T follicular helper cell (primary cell): ENCODE measurements at places on chromosomes 6 and 20.

GRCh38 chr6:32868257-32868788 lies 14.3 kb downstream of the PSMB9 start:
- DNase-seq: peak; percentile 80

DNA sequence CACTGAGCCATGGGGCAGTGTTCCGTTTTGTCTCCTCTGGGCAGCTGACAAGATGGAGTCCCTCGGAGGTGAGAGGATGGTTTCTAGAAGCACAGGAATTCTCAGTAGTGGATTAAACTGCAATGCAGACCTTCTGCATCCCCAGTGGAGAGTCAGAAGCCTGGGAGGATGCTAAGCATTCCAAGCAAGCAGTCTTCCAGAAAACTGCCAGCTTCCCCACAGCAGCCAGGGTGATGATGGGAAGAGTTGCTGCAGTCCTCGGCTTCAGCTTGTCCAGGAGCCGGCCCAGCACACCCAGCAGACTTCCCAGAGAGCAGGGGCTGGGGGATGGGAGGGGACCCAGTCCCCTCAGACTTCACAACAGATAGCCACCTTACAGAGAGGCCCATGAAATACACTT lies 163.6 kb downstream of the LY86 start:
- DNase-seq: no peak

GRCh38 chr6:109879521-109879920 lies 98.6 kb upstream of the GPR6 start:
- no peak for DNase-seq

GRCh38 chr20:17647391-17648314 lies 34.4 kb downstream of the RRBP1 start:
- DNase-seq: no peak

DNA sequence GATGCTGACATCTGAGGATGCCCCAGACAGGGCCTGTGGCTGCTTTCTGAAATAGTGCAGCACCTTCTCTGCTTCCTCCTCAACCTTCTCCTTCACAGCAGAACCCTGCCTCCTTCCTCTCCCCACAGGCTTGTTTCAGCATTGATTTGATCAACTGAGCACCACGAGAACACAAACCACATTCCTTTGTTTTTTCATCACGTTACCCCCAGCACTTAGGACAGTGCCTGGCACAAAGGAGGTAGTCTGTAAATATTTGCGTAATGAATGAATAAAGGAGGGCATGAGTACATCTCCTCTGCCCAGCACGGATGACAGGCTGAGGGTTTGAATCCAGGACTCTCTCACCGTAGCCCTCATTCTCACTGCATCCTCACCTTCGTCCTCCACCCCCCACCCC lies 21.3 kb upstream of the WFDC2 start:
- no peak for DNase-seq

- DNase-seq: no peak
Observed at GRCh38 chr6:43746613-43747102, 23.4 kb upstream of the VEGFA start.

- no peak for DNase-seq
Observed at GRCh38 chr20:24782301-24782700, 166.8 kb upstream of the CST7 start.

DNA sequence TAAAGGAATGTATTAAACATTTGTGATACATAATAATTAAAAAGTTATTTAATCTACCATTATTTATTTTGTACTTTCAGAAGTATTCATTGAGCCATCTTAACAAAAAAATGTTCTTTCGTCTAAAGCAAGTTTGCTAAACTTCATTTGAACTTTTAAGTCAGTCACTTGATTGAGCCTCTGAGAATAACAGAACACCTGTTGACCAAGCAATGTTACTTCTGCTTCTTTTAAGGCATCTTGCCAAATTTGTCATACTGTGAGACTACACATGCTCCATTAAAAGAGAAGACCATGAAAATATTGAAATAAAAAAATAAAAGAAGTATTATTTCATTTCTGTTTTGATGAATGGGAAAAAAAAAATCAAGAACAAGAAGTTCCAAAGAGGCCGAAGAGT lies 141.8 kb upstream of the BMP5 start:
- no peak for DNase-seq

GRCh38 chr20:50904067-50904570 lies 27.1 kb downstream of the ADNP start:
- no peak for DNase-seq

- DNase-seq: no peak
Observed at GRCh38 chr6:150272264-150272975, 96.4 kb upstream of the IYD start.

DNA sequence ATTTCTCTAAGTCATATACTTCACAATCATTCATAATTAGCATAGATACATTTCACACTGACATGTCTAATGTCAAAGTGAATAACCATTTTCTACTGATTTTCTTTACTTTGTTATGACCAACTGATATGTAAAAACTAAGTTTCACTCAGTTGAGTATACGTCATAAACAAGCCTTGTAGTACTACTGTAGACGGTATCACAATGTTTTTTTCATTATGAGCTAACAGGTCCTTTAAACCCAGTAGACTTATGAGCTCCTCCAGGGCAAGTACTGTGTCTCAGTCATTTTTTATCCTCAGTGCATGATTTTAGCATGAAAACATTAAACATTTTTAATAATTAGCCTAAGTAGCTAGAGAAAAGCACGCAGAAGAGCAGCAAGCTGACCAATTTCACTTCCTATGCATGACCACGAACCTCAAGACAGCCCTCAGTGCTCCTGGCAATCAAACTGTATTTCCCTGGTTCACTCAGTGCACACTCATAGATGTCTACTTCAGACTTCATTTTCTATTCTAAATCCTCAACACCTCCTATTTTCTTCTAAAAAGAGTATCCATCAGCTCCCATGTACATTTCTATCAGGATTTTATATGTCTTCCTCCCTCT lies 32.0 kb upstream of the TFAP2D start:
- DNase-seq: no peak

DNA sequence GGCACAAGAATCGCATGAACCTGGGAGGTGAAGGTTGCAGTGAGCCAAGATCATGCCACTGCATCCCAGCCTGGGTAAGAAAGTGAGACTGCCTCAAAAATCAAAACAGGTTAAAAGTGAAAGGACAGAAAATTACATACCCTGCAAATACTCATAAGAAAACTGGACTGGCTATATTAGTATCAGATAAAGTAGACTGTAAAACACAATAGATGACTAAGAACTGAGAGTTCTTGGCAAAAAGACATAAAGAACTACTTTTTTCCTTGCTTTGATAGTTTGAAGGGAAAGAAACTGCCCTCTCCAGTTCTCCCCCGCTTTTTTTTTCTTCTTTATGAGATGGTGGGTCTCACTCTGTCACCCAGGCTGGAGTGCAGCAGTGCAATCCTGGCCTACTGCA lies 17.0 kb downstream of the SNX3 start:
- no peak for DNase-seq

DNA sequence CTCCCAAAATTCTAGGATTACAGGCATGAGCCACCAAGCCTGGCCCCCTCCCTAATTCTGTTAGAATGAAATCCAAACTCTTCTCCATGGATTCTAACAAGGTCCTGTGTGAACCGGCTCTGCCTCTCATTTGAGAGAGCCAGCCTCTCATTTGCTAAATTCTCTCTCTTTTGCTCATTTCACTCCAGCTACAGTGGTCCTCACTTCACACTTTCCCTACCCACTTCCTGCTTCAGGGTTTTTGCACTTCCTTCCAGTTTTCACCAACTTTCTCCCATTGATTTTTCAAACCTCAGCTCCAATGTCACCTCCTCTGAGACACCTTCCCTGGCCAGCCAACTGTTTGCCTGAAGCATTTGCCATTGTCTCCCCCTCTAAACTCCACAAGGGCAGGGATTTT lies 5.1 kb downstream of the COX4I2 start:
- DNase-seq: no peak

GRCh38 chr20:23624324-23624691 lies 13.4 kb downstream of the CST3 start:
- no peak for DNase-seq

DNA sequence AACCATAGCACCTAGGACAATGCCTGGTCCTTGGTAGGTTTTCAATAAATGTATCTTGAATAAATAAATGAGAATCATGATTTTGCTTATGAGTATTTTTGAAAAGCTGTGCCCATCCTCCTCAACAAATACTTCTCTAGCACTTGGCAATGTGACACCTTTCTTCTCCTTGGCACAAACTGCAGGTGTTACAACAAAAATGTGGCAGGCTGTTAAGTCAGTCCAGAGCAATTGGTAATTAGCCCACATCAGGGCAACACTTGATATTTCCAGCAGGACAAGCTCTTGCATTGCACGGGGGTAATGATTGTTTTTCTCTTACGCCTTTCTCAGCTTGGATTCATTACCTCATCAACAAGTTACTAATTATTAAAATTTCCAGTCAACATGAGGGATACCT lies 31.6 kb upstream of the SNX9 start:
- DNase-seq: no peak

GRCh38 chr6:41692080-41692675 lies 43.2 kb downstream of the TFEB start:
- DNase-seq: no peak

- no peak for DNase-seq
Observed at GRCh38 chr6:129207832-129208231, 324.9 kb downstream of the LAMA2 start.

GRCh38 chr6:162404951-162405350 lies 322.6 kb downstream of the PRKN start:
- no peak for DNase-seq
